ENCODE measurements at places on chromosomes 1 and 21. TPM values are rescaled to one million over a fixed set of nuclear protein-coding genes. Genes with fewer than 3 reads are reported as not detected.

DNA sequence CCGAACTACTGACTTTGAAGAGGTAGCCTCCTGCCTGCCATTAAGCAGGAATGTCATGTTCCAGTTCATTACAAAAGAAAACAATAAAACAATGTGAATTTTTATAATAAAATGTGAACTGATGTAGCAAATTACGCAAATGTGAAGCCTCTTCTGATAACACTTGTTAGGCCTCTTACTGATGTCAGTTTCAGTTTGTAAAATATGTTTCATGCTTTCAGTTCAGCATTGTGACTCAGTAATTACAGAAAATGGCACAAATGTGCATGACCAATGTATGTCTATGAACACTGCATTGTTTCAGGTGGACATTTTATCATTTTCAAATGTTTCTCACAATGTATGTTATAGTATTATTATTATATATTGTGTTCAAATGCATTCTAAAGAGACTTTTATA lies 159.8 kb upstream of the SGIP1 start:
- DNase-seq, result no peak

FABP3 gene
- 18.5 TPM for total RNA-seq

GRCh38 chr1:10908266-10908665 lies 104.2 kb upstream of the TARDBP start:
- DNase-seq, result no peak

DNA sequence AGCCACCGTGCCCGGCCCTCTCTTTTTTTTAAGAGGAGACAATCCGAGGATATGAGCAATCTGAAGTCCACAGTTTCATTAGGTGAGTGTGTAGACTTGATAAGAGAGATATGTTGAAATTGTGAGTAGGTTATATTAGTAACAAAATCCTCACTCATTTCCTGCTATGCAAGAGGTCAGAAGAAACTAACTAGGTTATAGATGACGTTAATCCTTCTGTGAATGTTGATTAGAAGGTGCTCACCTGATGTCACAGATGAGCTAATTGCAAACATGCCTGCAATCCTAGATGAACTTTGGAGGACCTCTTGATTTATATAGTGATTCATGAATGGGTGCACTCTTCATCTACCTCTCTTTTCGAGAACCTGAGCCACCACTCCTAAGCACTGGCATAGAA lies 29.3 kb downstream of the NTMT2 start:
- no peak for DNase-seq

DNA sequence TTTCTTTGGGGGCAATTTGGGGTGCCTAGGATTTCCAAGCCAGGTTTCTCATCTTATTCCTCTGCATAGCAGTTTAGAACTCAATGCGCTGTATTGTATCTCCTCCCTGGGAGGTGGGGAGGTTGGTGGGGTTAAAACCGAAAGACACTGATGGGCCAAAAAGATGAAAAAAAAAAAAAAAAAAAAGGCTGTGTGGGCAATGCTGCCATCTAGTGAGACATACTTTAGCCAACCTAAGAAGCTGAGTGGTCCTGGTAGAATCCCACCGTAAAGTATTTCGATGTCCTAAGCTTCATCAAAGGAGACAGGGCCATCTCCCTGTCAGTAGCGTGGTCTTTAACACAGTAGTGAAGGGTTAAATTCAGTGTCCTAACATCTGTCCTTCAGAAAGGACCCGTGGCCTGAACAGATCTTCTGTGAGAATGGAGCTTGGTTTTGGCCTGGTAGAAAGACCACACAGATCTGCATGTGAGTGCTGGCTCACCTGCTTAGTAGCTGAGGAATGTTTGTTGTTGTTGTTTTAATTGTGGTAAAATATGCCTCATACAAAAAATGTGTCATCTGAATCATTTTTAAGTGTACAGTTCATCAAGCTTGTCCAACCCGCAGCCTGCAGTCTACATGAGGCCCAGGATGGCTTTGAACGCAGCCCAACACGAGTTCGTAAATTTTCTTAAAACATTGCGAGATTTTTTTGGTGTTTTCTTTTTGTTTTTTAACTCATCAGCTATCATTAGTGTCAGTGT lies 226.2 kb downstream of the KIF26B start:
- DNase-seq, result no peak

DNA sequence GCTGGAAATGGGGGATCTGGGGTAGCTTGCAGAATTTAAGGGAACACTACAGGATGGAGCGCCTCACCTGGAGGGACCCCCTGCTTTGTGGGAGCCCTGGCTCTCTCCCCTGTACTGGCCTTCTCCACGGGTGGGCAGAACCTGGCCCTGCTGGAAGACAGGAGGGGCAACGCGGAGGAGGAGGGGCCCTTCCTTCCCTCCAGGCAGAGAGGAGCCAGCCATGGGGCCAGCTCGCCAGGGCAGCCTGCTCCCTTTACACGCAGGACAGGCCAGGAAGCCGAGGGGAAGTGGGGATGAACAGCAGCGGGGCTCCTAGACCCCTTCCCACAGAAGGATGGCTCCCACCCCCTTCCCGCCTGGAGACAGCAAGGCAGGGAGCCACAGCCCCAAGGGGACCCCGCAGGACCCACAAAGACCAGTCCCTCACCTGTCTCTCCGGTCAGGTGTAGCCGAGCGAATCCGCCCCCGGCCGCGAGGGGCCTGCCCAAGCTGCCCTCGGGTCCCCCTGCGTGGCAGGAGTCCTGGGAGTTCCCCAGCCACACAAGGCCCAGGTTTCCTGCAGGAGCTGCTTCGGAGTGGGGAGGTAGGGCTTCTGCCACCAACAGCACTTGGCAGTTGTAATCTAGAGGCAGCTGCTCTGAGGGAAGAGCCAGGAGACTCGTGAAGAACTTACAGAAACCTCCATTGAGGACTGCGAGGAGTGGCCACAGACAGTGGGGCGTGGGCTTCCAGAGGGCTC lies 1.6 kb upstream of the SLC19A1 start:
- no peak for DNase-seq

DNA sequence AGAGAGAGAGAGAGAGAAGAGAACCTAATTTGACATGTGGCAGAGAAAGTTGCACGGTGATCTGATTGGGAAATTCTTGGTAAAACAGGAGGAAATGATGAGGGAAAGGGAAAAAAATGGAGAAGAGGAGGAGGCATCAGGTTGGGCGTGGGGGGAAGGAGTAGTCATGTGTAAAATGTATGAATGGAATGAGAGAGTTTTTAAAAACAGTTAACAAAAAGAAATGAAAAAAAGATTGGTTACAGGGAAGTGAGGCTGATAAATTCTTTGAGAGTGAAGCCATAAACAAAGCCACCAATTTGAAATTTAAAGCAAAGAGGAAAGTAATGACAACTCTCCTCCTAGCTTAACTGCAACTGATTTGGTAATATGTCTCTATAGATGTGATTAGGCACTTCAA lies 409.2 kb downstream of the USH2A start:
- no peak for DNase-seq

DNA sequence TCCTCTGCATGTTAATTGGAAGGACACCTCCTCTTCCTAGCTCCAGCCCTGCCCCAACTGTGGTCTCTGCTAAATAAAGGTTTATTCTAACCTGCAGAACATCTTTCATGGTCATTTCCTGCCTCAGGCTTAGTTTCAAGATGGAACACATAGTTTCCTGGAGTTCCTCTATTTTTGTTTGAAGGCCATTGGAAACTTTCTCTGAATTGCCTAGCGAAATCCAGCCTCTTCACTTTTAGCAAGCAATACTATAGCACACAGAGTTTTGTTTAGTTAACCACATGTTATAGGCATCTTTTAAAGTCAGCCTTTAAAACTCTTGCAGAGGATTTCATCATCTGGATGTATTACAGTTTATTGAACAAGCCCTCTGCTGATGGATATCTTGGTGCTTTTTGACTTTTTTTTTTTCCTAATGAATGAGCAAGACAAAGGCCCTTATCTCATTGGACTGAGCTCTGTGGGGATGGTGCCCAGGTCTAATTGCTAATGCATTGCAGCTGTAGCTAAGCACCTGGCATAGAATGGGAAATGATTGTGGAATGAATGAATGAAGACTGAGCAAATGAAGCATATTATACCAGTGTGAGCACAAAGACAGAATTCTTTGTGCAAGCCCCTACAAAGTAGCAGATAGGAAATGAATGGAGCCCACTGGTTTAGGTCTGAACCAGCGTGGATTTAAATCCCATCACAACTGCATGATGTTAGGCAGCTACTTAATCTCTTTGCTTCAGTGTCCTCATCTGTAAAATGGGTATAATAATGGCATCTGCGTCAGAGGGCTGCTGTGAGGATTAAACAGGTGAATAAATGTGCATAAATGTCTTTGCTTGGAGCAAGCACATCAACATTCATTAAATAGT lies 641 bp upstream of the CFAP107 start:
- DNase-seq, result no peak

HAX1 gene
- total RNA-seq, result 243 TPM

VWA5B1 gene
- total RNA-seq, result not detected

GRCh38 chr1:185377831-185378230 lies 60.8 kb upstream of the IVNS1ABP start:
- DNase-seq, result no peak

DNA sequence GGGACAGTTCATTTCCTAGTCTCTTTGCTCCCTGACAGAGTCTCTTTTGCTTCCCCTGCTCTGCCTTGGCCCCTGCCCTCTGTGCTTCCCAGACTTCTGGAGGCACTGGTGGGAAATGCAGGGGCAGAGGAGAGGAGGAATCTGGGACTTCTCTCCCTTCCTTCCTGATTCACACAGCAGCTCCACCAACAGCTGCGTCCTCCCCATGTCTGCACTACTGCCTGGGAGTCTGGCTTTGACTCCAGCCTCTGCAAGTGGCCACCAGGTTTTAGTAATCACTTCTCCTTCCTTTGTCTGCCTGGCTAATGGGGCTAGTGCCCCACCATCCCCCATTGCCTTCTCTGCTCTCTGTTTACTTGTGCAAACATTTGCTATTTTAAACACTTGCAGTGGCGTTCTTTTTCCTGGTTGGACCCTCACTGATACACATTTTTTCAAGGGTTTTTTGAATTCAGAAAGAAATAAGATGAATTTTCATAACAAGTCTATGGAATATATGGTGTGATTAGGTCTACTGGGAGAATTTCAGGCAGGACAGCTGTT lies 21.9 kb downstream of the FASLG start:
- no peak for DNase-seq

GRCh38 chr21:44329086-44329889 lies 9.9 kb downstream of the CFAP410 start:
- DNase-seq, result no peak

DNA sequence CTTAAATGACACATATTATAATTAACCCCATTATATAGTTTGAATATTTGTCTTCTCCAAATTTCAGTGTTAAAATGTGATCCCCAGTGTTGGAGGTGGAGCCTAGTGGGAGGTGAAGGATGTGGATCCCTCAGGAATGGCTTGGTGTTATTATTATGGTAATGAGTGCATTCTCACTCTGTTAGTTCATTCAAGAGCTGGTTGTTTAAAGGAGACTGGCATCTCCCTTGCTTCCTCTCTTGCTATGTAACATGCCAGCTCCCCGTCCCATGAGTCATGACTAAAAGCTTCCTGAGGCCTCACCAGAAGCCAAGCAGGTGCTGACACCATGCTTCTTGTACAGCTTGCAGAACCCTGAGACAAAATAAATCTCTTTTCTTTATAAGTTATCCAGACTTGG lies 1612.7 kb downstream of the AMY1C start:
- DNase-seq, result no peak

DNA sequence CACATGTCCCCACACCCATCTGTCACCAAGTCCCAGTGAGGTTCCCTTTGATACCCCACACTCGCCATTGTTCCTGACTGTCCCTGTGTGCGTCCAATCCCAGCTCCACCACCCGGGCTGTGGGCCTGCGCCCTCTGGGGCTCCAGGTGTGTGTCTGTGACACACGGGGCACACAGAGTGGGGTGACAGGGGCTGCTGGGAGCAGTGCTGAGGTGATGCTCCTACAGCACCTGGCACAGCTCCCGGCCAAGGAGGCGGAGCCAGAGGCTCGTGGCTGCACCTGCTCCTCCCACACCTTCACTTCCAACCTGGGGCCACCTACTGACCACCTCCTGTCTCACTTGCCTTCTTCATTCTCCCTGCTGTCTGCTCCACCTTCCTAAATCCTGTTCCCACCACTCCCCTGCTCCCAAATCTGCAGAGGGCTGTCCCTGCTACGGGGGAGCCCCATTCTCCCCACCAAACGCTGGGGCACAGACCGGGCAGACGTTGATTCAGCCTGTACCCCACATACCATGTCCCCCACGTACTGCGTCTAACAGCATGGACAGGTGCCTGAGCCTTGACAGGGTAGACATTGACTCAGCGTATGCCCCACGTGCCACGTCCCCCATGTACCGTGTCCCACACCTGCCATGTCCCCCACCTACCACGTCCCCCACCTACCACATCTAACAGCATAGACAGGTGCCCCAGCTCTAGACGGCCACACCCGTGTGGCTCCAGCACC lies 16.4 kb downstream of the WDR4 start:
- no peak for DNase-seq

HOOK1 gene
- total RNA-seq, result 0.30 TPM

ZFYVE9 gene
- 16.6 TPM for total RNA-seq

DNA sequence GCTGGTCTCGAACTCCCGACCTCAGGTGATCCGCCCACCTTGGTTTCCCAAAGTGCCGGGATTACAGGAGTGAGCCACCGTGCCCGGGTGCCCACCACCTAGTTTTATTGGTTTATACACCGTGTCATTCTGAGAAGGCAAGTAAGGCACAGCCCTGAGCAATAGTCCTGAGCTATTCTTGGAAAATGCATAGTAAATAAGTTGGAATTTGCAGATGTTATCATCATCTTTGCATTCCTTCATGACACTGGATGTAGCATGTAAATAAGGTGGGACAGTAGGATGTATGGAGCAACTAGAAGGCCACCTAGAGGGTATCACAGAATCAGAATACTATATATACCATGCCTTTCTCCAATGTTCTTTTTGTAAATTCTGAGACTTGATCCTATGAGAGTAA lies 11.0 kb downstream of the TOR1AIP2 start:
- DNase-seq, result no peak

GRCh38 chr1:46517010-46517600 lies 27.5 kb downstream of the DMBX1 start:
- no peak for DNase-seq

DNA sequence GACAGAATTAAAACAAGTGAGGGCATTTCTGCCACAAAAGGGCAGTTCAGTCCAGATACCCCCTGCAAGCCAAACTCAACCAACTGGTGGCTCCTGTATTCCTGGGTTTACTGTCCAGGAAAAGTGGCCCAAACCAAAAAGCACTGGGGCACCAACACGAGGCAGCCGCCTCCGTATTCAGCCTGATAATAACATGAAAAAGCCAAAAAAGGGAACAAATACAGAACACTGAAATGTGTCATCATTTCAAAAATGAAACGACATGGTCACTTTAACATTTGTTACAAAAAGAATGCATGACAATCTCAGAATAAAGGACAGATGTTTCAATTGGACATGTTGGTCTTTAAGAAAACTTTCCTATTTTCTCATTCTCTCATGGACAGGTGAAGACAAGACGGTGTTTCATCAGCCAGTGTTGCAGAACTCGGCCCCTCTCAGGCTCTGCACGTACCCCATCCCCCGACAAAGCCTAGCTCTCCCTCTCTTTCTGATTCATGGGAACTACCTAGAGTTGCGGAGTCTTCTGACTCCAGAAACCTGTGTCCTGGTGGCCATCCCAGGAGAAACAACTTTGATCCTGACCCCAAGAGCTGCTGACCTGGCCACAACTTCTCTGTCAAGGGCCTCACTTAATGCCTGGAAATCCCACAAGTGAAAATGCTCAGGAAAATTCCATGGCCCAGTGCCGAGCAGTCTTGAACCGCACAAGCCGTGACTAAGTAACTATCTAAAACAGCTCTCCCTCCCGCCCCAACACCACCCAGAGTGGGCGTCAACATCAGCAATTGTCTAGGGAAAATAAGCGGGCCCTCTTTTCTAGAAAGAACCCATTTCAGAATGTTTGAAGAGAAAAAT lies 27.1 kb downstream of the ZBTB17 start:
- peak; percentile 86 for DNase-seq

RUNX3 gene
- 4.6 TPM for total RNA-seq
